ENCODE measurements at places on chromosomes 6 and 20.
A peak's percentile ranks its signal among the peaks of the same experiment; 100 is the strongest.

DNA sequence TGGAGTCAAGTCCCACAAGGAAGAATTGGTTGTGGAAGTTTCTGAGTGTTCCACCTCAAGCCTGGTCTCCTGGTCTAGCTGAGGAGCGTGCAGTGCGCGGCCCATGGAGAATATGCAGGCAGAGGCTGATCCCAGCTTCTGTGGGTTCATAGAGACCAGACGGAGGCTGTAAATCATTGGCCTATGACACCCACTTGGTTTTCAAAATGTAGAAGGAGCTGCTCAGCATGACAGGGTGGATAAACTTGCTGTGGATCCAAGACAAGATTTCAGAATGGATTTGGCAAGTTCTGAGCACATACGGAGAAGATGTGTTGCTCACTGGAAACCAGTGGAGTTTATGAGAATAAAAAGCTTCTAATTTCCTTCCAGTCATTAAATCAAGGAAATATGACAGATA is 744 bp downstream of the KIF25 start:
- DNase-seq, result peak; percentile 54

- peak; percentile 26 for DNase-seq
These were observed 3.0 kb upstream of the CDH26 start for GRCh38 chr20:59955131-59955796.

DNA sequence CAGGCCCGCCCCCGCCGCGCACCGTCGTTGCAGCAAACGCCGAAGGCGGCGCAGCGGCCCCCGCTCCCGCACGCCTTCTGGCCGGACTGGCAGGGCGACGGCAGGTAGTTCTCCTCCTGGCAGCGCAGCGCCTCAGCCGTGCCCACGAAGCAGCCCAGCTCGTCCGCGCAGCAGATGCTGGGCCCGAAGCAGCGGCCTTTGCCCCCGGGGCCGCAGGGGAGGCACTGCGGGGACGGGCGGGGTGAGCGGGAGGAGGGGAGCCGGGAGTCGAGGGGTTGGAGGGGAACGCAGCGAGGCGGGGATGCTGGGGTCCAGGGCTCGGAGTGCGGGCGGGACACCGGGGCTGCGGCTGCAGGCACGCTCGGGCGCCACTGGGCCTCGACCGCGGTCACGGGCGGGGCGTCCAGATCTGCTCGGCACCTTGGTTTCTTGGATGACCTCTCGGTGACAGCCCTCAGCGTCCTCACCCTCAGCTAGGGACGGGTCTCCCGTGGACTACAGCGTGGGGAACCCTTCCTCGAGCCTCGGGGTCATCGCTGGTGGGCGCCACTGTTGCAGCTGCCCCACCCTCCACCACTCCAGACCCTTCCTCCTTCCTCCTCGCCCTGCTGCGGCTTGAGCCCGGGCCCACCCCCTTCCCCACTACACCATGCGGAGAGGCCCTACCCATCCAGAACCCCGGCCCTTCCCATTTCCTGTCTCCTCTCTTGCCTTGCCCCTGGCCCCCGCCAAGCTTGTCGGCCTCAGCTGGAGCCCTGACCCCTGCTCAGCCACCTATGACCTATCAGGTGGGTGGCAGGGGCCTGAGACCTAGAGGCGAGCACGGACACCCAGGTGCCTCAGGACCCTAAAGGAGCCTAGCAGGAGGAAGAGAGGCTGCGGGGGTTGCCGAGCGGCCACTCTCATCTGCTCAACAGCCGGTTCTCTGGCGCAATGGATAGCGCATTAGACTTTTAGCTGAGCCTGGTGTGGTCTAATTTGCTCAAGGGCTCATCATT is 1.3 kb downstream of the AVP start:
- no peak for DNase-seq

DNA sequence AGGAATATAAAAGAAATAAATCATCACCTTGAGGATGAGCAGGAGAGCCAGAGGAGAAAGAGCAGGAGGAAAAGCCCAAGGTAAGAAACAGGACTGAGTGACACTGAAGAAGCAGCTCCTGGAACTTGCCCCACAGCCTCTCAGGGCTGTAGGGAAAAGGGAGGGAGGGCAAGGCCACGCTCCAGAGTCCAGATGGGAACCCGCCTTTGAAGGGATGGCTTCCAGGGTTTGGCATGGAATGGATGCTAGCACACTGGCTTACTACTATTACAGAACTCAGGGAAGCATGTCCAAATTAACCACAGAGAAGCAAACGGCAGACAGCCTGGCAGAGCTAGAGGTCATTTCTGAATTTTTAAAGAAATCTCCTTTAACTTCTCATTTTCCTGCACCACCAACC is 26.8 kb downstream of the RALGAPA2 start:
- peak; percentile 35 for DNase-seq

GRCh38 chr6:163536770-163537169 is 122.3 kb downstream of the QKI start:
- DNase-seq, result peak; percentile 55

DNA sequence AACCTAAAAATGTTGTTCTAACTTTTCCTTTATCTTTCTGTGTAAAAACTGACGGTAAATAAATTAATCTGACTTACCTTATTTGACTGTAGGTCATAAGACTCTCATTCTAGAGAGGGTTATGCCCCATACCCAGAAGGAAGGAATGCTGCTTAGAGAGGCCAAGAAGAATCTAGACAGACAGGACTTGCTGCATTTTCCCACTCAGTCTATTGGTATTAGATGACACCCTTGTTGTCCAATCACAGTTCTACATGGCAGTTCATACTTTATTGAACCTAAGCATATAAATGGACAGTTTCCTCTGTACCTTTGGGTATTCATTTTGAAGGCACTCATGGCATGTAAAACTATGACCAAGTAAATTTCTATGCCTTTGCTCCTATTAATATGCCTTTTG is 359.6 kb upstream of the ID4 start:
- peak; percentile 47 for DNase-seq

- DNase-seq, result no peak
These were observed 704.8 kb upstream of the SLC35B3 start for GRCh38 chr6:9140172-9140571.

DNA sequence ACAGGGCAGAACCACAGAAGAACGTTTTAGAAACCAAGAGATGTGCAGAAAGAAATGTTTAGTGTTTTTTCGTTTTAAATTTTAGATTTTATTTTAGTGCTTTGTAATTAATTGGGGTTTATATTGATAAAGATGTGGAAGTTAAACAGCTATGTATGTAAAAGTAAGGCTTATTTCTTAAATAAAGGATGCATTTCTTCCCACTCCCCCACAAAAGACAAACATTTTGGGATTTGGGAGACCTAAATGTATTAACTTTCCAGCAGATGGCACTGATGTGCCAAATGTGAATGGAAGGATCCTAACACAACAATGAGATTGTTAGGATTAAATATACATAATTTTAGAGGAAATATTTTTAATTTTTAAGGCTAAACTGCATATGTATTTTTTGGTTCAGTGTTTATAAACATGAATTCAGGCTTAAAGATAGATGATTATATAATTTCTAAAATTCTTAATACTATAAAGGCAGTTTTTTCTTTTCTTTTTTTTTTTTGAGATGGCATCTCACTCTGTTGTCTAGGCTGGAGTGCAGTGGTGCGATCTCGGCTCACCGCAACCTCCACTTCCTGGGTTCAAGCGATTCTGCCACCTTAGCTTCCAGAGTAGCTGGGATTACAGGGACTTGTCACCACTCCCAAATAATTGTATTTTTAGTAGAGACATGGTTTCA is 12.0 kb downstream of the PFDN4 start:
- peak; percentile 52 for DNase-seq

DNA sequence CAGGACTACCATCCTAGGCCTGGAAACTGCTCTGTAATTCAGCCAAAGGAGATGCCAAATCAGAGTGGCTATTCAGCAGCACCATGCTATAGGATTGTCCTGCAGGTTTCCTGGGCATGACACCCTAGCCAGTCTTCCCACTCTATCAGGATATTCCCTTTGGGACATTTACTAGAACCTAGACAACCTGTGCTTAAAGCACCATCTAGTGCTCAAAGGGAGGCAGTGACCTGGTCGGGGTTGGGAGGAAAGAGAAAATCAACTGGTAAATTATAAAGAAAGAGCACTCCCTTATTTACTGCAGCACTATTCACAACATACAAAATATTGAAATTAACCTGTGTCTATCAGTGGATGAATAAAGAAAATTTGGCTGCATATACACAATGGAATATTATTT is 67.2 kb upstream of the SMLR1 start:
- DNase-seq, result peak; percentile 49

DNA sequence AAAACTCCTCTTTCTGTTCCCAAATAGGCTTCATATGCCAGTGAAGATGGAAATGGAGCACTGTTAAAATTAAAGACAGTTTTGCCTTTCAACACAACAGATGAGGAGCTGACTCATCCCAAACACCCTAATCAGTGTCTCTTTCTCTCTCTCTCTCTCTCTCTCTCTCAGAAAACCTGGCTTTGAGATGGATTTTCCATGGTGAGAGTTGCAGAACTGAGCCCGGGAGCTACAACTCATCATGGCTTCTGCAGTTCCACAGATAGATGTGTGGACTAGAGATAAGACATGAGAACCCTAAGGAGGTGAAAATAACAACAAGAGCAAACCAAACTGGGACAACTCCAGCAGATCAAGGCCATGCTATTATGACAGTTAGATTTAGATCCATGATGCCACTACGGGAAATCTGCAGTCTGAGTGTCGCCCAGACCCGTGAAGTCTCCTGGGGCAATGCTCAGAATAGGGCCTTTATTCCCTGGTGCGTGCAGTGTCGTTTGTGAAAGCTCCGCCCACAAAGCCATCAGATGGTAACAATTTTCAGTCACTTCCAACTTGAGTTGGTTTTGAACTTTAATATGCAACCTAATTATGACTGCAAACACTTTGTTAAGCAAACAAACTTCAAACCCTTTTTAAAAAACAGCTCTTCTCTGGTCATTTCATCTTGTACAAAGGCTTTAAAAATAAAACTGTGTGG is 338.2 kb upstream of the PREP start:
- no peak for DNase-seq

DNA sequence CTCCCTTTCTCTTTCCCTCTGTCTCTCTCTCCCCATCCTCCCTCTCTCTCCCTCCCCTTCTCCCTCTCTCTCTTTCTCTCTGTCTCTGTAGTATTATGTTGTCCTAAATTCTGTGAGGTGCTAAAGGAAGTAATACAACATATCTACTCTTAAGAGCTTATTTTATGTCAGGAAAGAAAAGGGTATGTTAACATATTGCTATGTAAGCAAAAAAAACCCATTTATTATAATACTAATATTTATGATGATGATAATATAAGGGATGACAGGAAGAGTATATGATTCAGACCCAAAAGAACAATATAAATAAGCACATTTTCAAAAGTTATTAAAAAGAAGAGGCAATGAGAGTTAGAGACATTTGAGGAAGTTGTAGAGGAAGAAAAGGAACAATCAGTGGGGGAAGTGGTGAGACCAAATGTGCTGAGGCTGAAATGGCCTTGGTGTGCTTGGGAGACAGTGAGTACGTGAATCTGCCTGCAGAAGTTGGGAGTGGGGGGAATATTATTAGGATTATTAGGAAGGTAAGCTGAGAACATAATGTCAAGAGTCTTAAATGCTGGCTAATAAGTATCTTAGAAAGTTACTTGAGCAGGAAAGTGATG is 303.6 kb upstream of the FERMT1 start:
- DNase-seq, result no peak

- DNase-seq, result no peak
These were observed 56.4 kb upstream of the TNFAIP3 start for GRCh38 chr6:137810554-137811120.

DNA sequence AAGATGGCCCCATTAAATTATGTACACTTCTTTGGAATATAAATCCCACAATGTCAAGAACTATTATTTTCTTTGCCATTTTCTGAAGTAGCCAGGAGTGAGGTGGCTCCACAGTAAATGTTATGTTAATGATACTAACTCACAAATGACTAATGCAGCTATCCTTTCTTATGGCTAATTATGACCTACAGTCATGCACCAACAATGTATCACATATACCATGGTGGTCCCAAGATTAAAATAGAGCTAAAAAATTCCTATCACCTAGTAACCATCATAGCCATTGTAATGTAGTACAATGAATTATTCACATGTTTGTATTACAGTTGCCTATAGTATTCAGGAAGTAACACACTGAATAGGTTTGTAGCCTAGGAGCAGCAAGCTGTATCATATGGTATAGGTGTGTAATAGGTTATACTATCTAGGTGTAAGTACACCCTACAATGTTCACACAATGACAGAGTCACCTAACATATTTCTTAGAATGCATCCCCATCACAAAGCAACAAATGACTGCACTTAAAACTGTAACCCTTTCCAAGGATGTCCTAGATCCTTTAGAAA is 15.3 kb downstream of the ECHDC1 start:
- DNase-seq, result peak; percentile 71

DNA sequence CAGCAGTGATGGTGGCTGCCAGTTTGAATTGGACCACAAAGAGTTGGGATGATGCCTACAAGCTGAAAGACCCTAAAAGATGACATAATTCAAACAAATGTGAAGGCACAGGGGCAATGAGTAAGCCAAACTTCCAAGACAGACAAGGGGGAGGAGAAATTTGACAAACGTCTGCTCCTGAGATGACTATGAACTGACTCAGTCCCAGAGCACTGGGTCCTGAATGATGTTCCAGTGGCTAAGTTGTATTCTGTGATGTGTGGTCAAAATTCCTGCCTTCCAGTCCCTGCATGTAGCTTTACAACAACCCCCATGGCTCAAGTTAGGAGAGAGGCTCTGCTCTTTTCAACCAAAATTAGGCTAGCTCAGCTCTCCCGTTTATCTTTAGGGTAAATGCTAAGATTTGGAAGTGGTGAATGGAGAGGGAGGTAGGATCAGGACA is 86.1 kb upstream of the SIRPA start:
- peak; percentile 97 for DNase-seq

- peak; percentile 76 for DNase-seq
These were observed 203.9 kb upstream of the RAB32 start for GRCh38 chr6:146339716-146340115.

DNA sequence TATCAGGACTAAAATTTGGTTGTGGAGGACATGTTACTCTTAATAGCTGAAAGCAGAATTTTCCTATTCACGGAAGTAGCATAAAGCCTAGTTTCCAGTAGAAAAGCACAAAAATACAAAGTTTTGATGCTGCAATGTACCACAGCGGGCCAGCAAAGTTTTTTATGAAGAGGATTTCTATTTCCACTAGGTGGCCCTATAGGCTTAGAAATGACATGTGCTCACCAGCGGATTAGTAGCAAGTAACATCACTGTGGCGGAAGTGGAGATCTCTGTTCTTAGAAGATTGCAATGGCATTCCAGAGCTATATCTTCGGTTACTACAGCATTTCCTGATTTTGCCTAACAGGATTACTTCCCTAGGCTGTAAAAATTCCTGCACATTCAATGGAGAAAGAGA is 1219.0 kb upstream of the EYS start:
- DNase-seq, result peak; percentile 1

- DNase-seq, result no peak
These were observed 152.4 kb downstream of the SOBP start for GRCh38 chr6:107642095-107642860.

- DNase-seq, result no peak
These were observed 129.5 kb downstream of the NFATC2 start for GRCh38 chr20:51412951-51413481.

DNA sequence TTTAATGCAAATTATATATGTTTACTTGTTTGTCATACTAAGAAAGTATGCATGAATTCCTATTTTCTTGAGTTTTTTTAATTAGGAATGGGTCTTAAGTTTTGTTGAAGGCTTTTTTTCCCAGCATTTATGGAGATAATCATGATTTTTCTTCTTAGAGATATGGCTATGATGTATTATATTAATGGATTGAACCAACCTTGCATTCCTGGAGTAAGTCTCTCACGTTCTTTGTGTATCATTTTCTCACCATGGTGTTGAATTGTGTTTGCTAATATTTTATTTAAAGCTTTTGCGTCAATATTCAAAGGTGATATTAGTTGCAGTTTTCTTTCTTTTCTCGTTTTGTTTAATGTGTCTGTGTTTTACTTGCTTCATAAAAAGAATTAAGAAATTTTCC is 48.4 kb upstream of the SLC35D3 start:
- no peak for DNase-seq

GRCh38 chr20:36155629-36155971 is 1.1 kb downstream of the EPB41L1 start:
- DNase-seq, result no peak

Data from kidney tubule cell (primary cell).